Stimulated activated CD8-positive, alpha-beta memory T cell treated with anti-CD3 and anti-CD28 coated beads, Interleukin-2, amount 100 ng/mL, for 1 hour (primary cell): ENCODE measurements at places on chromosomes 1 and 21.

DNA sequence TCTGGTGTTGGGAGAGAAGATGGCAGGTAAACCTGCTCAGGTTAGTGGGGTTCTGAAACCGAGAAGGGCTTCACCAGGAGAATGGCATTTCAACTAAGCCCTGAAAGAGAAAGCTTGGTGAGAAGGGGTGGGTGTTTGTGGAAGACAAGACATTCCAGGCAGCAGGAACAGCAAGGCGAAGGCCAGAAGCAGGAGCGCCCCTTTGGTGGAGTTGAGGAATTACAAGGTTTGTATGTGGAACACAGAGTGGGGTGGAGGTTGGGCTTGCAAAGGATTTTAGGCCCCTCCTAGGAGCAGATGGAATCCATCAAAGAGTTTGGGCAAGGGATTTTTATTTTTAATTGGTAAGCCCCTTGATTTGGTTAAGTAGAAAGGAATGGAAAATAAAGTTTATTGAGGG is 24.8 kb upstream of the ELOA start:
- no peak for DNase-seq

DNA sequence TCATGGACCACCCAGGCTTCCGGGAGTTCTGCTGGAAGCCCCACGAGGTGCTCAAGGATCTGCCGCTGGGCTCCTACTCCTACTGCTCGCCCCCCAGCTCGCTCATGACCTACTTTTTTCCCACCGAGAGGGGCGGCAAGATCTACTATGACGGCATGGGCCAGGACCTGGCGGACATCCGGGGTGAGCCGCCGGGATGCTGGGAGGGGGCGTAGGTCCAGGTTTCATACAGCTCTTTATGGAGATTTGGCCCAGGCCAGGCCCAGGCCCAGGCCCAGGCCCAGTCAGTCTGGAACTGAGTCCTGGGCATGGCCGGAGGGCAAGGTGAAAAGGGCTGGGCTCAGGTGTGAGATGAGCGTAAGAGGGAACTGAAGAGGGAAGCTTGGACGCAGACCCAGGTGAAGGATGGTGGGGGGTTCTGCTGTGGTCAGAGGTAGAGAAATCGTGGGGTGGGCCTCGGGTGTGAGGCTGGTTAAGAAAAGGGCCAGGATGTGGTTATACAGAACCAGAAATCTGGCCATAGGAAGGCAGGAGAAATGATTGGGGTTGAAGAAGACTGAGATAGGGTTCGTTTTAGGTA is 23.0 kb downstream of the DISP3 start:
- DNase-seq, result no peak

- no peak for DNase-seq
Observed at GRCh38 chr1:181726320-181727012, 243.1 kb downstream of the CACNA1E start.

DNA sequence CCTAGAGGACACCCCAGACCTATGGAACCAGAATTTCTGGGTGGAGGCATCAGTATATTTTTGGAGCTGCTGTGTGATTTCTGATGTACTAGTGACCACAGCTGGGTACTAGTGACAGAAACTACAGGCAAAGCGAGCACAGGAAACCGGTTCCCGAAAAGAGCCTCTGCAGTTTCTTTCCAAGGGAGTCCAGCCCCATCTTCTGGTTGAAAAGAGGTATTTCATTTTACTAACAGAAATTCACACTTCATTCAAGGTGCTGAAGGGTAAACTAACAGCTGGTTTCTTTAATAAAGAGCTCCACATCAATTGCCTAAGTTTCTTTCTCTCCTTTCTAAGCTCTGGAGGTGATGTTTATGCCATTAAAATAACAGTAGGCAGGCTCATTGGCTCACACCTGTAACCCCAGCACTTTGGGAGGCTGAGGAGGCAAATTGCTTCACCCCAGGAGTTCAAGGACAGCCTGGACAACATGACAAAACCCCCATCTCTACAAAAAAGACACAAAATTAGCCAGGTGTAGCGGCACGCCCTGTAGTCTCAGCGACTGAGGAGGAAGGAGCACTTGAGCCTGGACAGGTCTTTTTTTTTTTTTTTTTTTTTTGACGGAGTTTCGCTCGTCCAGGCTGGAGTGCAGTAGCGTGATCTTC is 22.0 kb downstream of the THAP3 start:
- no peak for DNase-seq

- no peak for DNase-seq
Observed at GRCh38 chr21:45994759-45995685, 13.5 kb downstream of the COL6A1 start.

- no peak for DNase-seq
Observed at GRCh38 chr1:37040261-37040660, 5.9 kb upstream of the GRIK3 start.

DNA sequence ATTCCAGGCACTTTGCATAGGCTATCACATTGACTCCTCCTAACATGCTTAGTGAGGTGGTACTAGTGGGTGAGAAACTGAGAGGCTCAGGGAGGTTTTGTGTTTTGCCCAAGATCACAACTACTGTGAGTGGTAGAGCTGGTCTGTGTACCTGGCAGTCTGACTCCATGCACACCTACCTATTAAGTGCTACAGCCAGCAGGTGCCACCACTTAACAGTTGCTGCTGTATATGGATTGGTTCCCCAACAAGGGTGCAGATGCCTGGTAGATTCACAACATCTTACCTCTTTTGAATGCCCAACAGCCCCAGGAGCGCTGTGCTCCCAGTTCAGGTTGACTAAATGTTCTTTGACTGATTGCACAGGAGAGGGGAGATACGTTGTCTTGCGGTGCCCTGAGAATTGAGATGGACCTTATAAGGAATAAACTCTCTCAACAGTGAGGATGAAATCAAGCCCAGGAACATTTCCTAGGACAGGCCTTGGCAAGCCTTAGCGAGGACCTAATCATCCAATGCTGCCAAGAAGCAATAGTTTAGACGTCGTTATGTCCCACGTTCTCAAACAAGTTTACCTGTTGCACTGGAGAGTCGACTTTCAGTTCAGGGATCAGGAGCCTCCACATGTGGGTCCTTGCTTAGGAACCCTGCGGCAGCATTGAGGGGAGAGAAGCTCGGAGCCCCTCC is 78.9 kb upstream of the F3 start:
- DNase-seq, result no peak

- no peak for DNase-seq
Observed at GRCh38 chr1:13830170-13830569, 130.2 kb downstream of the PRDM2 start.

- DNase-seq, result no peak
Observed at GRCh38 chr1:240739139-240739538, 127.2 kb upstream of the GREM2 start.

DNA sequence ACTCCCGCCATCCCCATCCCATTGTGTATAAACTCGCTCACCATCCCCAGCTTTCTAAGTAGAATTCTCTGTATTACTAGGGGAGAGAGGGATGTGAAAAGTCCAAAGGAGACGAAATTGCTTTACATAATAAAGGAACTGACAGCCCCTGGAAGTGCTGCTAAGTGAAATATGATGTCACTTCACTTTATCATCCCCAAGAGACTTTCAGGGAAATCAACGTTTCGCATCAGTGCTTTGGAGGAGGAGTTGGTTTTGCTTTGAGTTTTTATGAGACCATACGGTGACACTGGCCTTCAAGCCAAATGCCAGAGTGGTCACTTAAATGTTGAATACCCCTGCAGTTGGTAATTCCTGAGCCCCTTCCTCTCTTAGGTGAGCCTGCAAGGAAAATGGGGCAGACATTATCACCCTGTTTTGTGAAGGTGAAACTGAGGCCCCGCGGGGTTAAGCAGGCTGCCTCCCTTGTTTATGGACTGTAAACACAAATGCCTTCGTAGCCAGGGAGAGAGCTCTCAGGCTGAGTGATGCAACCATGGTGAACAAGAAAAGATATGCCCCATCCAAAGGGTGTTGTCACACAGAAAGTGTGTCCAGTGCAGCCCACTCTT is 58.4 kb upstream of the KAZN start:
- DNase-seq, result no peak

- no peak for DNase-seq
Observed at GRCh38 chr1:35524106-35524505, 33.1 kb downstream of the KIAA0319L start.

DNA sequence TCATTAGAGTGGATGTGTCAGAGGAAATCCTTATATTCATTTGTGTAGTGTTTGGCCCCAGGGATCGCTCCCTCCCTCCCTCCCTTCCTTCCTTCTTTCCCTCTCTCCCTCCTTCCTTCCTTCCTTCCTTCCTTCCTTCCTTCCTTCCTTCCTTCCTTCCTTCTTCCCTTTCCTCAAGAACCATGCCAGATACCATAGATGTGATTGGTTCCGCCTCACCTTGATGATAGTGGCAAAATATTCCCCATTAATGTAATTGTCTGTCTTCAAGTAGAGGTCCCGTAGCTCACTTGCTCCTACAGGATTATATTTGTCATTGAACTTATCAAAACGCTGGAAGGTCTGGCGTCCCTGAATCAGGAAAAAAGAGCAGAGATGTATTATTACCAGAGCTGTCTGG is 7.8 kb upstream of the DENND2C start:
- no peak for DNase-seq
